HT-29 (cell line): ENCODE measurements at places on chromosomes 13 and 19.

- DNase-seq: no peak
These were observed 913 bp downstream of the MZF1 start for GRCh38 chr19:58572026-58572817.

DNA sequence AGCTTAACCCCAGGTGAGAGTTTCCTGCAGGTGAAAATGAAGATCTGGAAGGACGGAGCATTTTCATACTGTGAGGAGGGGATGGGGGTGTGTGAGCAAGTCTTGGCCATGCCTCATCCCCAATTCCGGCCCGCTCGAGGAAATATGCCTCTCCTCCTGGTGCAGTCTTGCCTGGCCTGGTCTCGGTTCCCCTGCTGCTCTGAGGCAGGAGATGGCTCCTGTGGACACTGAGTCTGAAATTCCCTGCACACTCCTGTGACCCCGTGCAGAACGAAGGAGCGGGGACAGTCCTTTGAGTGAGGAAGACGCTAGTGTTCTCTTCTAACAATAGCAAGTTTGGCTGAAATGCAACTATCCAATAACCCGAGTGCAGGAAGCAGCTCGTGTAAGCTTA is 329 bp upstream of the ZNF439 start:
- DNase-seq: no peak

DNA sequence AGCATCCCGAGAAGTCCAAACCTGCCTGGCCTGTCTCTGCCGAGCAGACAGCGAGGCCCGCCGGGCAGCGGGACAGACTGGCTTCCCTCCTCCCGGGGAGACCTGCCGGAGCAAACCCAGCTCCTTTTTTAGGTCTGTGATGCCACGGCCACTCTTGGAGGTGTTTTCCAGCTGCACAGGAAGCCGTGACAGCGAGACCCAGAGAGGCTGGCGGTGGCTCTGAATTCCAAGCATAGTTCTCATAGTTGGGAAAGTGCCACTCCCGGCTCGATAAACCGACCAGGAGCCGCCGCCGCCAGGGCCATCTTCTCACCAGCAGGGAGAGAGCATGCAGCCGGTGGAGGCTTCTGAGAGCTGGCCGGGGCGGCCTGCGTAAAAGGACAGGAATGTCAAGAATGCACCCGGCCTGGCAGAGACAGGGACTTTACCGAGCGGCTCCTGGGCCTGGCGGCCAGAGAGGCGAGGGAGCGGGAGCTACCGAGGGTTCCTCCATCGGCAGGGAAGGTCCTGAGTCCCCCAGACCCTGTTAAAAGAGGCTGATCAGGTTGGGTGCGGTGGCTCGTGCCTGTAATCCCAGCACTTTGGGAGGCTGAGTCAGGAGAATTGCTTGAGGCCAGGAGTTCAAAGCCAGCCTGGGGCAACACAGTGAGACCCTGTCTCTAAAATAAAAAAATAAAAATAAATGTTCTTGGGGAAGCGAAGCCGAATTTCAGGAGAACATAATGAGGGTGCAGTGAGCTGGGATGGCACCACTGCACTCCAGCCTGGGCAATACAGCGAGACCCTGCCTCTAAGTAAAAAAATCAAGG is 64.9 kb downstream of the GADD45B start:
- peak; percentile 84 for DNase-seq

DNA sequence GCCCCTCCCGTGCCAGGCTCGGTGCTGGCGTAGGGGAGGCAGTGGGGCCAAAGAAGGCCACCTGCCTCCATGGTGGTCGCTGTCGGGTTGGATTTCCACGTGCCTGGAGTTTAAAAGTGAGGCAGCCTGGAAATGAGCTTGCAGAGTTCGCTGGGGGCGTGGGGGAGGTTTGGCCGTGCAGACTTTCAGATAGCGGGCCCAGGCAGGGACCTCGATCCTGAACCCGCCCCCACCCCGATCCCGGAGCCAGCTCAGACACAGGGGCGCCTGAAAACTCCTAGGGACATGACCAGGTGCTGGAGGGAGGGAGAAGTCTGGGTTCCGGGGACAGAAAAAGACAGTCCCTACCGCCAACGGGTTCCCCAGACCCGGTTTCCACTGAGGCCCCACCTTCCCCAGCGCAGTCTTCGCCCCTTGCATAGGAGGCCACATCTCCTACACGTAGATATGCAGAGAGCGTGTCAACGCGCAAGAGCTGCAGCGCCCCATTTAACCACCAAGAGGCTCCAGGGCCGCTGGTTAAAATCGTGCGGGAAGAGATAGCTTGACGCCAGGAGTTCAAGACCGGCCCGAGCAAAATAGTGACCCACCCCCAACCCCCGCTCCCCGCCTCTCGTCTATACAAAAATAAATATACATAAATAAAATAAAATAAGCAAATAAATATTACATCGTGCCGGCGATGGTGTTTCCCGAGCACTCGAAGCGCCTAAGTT is 8.5 kb downstream of the CCDC8 start:
- DNase-seq: peak; percentile 32

DNA sequence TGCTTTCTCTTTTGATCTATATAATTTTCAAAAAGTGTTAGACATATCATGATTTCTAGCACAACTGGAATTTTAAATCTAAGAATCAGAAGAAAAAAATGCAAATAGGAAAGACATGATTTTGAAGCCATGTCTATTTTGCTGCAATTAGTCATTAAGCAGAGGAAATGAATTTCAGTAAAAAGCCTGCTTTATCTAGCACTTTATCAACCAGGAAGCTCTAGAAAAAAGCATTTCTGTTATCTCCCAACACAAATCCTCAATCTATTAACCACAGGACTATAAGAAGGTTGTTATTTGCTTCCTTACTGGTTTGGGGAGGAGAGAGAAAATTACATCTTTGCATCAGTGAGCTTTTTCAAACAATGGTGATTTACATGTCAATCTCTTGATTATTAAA is 716.7 kb downstream of the DIAPH3 start:
- DNase-seq: no peak

GRCh38 chr13:42971691-42972347 is 20.2 kb downstream of the EPSTI1 start:
- no peak for DNase-seq

DNA sequence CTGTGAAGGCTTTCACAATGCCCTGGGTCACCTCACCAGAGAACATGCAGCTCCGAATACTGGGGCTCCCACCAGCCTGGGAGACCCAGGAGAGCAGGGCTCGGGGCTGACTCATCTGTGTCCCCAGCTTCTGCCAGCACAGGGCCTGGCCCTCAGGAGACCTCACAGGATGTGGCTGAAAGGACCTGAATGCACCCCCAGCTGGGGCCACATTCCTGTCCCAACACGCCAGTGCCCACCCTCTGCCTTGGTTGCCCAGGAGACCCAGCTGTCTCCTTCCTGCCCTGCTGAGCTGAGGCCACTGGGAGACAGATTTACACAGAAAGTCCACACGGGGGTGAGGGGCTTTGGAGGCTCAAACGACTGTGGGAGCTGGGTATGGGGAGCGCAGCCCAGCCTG is 11.9 kb downstream of the BCAT2 start:
- no peak for DNase-seq

- DNase-seq: no peak
These were observed 286.5 kb downstream of the MTUS2 start for GRCh38 chr13:29106651-29107050.

DNA sequence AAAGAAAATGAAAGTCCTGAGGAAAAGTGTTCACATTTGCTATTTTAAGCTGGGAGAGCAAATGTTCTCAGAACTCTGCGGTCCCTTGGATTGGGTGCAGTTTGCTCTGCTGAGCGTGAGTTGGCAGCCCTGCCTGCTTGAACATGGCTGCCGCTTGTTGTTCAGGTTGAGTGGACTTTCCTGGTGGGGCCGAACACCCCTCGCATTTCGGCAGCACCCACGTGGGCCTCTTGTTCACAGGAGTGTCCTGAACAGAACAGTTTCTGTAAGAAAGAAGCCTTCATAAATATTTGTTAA is 10.8 kb upstream of the RNF113B start:
- DNase-seq: no peak

- DNase-seq: no peak
These were observed 5.0 kb upstream of the C13orf46 start for GRCh38 chr13:113978741-113979481.

GRCh38 chr19:52646571-52647217 is 8.5 kb upstream of the ZNF83 start:
- DNase-seq: no peak

- DNase-seq: peak; percentile 61
These were observed 43.7 kb upstream of the ADGRE5 start for GRCh38 chr19:14337510-14337909.

DNA sequence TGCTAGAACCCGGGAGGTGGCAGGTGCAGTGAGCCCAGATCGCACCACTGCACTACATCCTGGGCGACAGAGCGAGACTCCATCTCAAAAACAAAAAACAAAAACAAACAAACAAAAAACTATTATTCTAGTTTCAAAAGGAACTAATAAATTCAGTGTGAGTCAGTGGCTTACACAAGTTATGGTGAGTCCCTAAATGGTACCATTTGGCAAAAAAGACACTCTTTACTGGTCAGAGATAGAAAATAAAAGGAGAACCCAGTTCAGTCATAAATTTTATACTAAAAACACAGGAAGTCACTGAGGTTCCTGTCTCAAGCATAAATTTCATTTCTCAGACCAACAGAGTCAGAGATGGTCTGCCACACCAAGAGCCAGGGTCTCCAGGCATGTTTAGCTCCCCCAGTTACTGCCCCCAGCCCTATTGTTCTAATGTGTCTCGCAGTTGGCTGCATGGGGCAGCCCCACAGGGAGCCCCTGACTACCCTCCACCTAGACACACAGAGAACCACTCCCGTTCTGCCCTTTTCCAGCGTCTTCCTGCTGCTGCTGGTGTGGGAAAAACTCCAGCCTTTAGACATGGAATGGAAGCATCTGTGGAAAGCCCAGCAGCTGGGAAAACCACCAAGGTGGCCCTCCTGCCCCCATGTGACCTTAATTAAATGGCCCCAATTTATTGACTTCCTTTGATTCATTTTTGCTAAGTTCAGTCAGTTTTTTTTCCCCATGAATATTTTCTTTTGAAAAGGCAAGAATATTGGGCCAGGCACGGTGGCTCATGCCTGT is 12.2 kb downstream of the THSD1 start:
- DNase-seq: no peak

GRCh38 chr13:49183672-49184325 is 36.3 kb upstream of the MLNR start:
- no peak for DNase-seq

DNA sequence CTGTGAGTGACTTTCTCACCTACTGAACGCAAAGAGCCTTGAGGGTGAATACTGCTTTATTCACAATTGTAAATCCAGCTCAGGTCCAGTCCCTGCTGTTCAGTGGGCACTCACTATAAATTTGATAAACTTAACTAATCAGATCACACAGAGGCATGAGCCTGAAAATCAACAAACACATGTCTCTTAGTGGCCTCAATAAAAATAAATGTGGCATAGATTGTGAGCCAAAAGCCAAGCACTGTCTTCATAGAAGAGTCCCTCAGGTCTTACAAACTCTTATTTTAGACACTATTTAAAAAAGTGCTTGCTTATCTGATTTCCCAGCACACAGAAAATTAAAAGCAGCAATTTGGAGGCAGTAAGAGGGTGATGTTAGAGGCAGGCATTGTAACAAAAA is 957.7 kb downstream of the SLITRK5 start:
- DNase-seq: no peak

DNA sequence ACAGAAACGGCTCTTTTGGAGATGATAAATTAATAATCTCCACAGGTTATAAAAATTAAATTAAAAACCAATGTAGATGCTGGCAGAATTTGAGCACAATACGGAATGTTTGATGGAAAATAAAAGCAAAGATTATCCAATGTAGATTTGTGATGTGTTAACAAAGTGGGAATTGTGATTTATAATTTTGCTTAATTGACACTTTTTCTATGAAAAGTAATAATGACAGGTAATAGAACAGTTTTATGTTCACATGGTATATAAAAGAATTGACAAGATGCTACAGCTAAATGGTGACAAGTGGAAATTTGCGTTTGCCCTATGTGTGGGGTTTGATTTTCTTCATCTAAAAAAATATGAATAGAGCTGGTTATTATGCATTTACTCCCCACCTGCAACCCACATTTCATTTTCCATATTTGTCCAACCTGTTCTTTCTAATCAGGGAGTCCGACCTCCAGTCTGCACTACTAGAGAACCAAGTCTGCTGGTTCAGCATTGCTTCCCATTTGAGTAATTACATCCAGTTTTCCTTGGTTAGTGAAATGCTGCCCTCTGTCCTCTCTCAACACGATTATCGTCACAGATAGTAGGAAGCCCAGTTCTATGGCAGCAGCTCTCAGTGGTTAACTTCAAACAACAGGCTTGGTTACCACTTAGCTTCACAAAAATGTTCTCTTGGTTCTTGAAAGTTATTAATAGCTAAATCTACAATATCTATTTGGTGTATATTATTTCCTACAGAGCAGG is 61.4 kb upstream of the SLITRK1 start:
- DNase-seq: peak; percentile 26

- no peak for DNase-seq
These were observed 7.1 kb downstream of the RAB11B start for GRCh38 chr19:8397271-8397670.

DNA sequence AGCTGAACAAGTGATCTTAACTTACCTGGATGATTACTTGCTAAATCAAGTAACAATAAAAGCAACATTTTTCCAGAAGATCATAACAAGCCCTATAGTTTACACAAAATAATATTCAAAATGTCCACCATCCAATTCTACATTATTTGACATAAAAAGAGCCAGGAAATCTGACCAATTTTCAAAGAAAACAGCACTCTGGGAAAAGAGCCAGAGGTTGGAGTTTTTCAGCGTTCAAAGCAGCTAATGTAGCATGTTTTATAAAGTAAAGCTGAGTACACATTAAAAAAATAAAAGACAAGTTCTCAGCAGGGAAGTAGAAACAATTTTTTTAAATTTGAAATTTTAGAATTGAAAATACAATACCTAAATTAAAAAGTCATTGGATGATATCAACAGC is 62.6 kb downstream of the UFM1 start:
- DNase-seq: no peak

DNA sequence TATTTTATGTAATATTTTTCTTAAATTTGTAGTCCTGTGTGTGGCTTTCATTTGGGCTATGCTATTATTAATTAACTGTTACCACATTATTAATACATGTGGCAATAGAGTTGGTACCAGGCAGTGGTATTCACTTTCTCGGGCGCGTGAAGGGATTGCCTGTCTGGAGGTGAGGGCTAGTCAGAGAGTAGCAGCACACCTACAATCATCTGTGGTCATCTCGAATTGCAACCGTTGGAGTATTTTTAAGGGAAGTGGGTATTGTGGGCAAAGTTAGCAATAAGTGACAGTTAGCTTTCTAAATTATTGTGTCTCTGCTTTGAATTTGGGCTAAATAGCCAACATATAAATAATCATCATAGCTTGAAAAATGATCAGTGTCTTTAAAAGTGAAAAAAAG is 20.0 kb upstream of the GPR18 start:
- DNase-seq: no peak
